ENCODE measurements at places on chromosomes 4 and X. TPM values are rescaled to one million over a fixed set of nuclear protein-coding genes. Genes with fewer than 3 reads are reported as not detected.

DNA sequence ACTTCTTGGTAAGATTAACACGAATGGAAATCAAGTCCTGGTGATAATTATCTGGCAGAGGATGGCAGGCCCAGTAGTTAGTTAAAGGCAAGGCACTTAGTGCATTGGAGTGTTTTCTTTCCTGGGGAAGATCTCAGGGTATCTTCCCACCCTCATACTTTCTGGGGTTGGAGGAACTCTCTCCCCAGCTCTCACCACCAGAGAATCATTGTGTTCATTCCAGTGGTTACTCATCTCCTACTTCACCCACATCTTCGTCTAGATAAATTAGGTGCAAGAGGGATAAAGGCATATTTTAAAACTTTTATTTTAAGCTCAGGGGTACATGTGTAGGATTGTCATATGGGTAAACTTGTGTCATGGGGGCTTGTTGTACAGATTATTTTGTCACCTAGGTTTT, 67.5 kb upstream of the SH3RF1 start:
- H3K27me3 ChIP-seq, result no peaks in the 10 kb centered on the region
- no peaks in the 10 kb centered on the region for H3K36me3 ChIP-seq
- no peaks in the 10 kb centered on the region for H3K4me1 ChIP-seq
- H3K4me3 ChIP-seq, result no peak overlapping the region

USP46 gene
- 27.7 TPM for total RNA-seq

DNA sequence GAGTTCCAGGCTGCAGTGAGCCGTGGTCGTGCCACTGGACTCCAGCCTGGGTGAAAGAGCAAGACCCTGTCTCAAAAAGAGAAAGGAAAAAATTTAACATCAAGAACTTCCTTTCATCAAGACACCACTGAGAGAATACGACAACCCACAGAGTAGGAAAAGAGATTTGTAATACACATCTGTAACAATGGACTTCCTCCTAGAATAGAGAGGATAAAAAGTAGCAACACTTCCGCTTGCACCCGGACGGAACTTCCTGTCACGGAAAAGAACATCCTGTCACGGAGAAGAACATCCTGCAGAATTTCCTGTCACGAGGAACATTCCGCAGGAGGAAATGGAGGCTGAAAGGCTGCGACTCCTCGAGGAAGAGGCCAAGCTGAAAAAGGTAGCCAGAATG, at the start of gene DCAF4L1:
Gene DCAF4L1, plus strand, starts transcription at position 301 of the 400 bp plus-strand sequence. Its CDS starts 37 bp downstream, at position 338.
- H3K27me3 ChIP-seq, result no peaks in the 10 kb centered on the region
- no peak within 1 kb of the TSS for H3K4me3 ChIP-seq
- H3K36me3 ChIP-seq, result no peaks in the 10 kb centered on the region
- H3K27ac ChIP-seq, result no peak within 1 kb of the TSS
- DNase-seq, result no peak
- H3K4me1 ChIP-seq, result no peaks in the 10 kb centered on the region

DNA sequence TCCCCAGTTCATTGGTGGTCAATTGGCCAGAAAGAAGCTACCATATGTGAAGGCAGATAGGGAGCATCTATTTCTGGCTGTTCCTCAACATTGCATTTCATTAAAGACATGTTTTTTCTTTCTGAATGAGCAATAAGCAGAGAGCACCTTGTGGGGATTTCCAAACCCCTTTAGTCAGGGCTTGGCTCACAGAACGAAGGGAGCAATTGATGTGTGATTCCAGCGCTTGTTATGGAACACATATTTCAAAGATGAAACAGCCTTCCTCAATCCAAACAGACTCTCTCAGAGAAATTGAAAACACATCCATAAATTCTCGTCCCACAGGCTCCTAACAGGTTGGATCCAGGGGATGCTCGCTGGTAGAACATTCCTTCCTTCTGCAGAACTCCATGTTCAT, 84.1 kb downstream of the CLCN4 start:
- H3K4me3 ChIP-seq, result no peak overlapping the region
- no peaks in the 10 kb centered on the region for H3K27me3 ChIP-seq
- no peak overlapping the region for H3K27ac ChIP-seq
- DNase-seq, result no peak
- H3K36me3 ChIP-seq, result no peaks in the 10 kb centered on the region

GRCh38 chrX:120499301-120500072, 30.4 kb upstream of the LAMP2 start:
- H3K27me3 ChIP-seq, result no peaks in the 10 kb centered on the region
- H3K4me1 ChIP-seq, result no peaks in the 10 kb centered on the region
- H3K27ac ChIP-seq, result no peak overlapping the region
- H3K4me3 ChIP-seq, result no peak overlapping the region
- no peak for DNase-seq

- no peak overlapping the region for H3K27ac ChIP-seq
- no peak for DNase-seq
- no peaks in the 10 kb centered on the region for H3K4me1 ChIP-seq
- no peaks in the 10 kb centered on the region for H3K36me3 ChIP-seq
- no peaks in the 10 kb centered on the region for H3K27me3 ChIP-seq
- no peak overlapping the region for H3K4me3 ChIP-seq
Observed at GRCh38 chrX:21155916-21156315, 218.3 kb upstream of the CNKSR2 start.

APOOL gene
- total RNA-seq, result 7.1 TPM

DNA sequence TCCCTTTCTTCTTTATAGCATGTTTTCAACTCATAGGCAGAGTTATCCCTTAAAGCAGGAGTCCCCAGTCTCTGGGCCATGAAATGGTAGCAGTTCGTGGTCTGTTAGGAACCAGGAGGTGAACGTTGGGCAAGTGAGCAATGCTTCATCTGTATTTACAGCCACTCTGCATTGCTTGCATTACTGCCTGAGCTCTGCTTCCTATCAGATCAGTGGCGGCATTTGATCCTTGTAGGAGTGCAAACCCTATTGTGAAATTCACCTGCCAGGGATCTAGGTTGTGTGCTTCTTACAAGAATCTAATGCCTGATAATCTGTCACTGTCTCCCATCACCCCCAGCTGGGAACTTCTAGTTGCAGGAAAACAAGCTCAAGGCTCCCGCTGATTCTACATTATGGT, 39.8 kb downstream of the DTHD1 start:
- no peaks in the 10 kb centered on the region for H3K4me1 ChIP-seq
- no peak for DNase-seq
- H3K4me3 ChIP-seq, result no peak overlapping the region
- no peaks in the 10 kb centered on the region for H3K27me3 ChIP-seq

- no peak overlapping the region for H3K27ac ChIP-seq
- H3K4me1 ChIP-seq, result peaks cover 11% of the 10 kb centered on the region
- H3K36me3 ChIP-seq, result no peaks in the 10 kb centered on the region
- DNase-seq, result peak; percentile 69
- no peaks in the 10 kb centered on the region for H3K27me3 ChIP-seq
Observed at GRCh38 chr4:87973283-87974169, 2.0 kb upstream of the SPP1 start.

DNA sequence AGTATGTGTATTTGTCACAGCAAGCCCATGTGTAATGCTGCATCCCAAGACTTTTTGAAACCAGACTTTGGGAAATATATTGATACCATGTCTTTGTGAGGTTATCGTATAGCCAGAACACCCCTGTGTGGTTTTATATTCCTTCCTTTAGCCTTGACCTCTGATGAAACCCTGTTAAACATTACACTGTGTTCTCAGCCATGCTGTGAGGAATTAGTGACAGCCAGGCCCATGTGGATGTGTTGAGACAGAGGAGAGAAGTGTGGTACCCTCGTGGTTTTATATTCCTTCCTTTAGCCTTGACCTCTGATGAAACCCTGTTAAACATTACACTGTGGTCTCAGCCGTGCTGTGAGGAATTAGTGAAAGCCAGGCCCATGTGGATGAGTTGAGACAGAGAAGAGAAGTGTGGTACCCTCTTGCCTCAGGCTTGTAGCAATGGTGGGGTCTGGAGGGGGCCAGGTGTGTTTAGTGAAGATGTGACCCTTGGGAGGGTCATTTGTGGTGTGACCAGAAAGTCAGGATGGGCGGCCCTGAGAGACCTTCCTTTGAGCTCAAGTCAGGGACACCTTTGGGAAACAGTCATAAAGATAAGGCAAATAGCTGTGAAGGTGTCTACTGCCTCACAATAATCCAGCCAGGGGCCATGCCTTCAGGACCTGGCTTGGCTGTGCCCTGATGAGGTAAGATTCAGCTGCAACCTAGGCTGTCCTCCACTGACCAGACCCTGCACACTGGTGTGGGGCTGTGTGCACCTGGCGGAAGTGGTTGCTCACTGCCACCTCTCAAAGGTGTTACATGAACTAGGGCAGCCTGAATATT, 110.0 kb downstream of the IRF2 start:
- no peak for DNase-seq
- no peaks in the 10 kb centered on the region for H3K27me3 ChIP-seq
- no peak overlapping the region for H3K4me3 ChIP-seq
- no peaks in the 10 kb centered on the region for H3K36me3 ChIP-seq

TMPRSS11F gene
- not detected for total RNA-seq

TMSB15B gene
- 30.2 TPM for total RNA-seq

GRCh38 chr4:111781611-111782010, 363.6 kb upstream of the FAM241A start:
- H3K4me1 ChIP-seq, result no peaks in the 10 kb centered on the region
- DNase-seq, result no peak
- H3K4me3 ChIP-seq, result no peak overlapping the region
- no peaks in the 10 kb centered on the region for H3K27me3 ChIP-seq

DNA sequence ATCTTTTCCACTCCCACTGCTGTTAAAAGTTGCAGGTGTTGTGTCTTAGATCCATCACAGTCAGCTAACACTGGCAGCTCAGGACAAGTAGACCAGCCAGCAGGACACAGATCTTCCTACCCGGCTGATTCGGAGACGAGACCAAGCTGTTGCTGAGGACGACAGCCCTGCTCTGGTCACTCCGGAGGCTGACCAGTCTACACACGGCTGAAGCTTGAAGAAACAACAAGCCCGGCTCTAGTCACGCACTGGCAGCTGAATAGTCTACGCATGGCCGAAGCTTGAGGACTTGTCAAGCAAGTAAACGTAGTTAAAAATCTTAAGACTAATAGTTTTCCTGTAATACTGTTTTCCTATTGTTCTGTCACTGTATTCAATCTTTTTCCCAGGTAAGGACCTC, 1.8 kb downstream of the ACOX3 start:
- H3K4me1 ChIP-seq, result peaks cover 40% of the 10 kb centered on the region
- H3K27me3 ChIP-seq, result no peaks in the 10 kb centered on the region
- H3K4me3 ChIP-seq, result no peak overlapping the region
- peak overlapping the region; percentile 76 for H3K27ac ChIP-seq
- no peaks in the 10 kb centered on the region for H3K36me3 ChIP-seq

- no peaks in the 10 kb centered on the region for H3K27me3 ChIP-seq
- H3K4me1 ChIP-seq, result peaks cover 5% of the 10 kb centered on the region
- H3K36me3 ChIP-seq, result no peaks in the 10 kb centered on the region
- no peak overlapping the region for H3K4me3 ChIP-seq
- DNase-seq, result peak; percentile 13
- H3K27ac ChIP-seq, result no peak overlapping the region
Observed at GRCh38 chr4:139028191-139028661, 12.6 kb downstream of the NOCT start.

DNA sequence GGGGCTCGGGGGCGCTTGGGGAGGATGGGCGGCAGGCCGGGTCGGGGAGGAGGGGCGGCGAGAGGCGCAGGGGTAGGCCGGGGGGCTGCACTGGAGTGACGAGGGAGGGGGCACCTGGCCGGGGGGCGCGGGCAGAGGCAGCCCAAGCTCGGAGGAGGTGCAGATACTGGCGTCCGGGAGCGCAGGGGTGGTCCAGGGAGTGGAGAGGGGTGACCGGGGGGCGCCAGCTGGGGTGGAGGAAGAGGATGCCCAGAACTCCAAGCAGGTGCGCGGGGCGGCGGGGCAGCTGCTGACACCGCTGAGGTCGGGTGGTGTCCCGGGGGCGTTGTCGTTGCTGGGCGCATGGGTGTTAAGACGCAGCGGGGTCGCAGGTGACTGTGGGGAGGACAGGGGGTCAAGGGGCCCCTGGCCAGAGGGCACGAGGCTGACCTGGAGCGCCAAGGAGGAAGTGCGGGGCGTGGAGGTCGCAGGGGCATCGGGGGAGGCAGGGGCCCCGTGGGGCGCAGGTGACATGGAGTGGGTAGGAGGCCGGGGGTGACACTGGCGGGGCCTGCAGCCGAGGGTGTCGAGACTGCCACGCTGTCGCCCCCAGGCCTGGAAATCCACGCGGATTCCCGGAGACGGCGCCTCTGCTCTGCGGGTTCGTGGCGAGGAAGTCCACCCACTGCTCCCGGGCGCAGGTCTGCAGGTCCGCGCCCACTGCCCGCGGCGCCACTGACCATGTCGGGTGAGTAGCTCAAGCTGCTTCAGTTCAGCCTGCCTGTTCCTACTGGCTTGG, 928 bp downstream of the GYG2 start:
- no peak overlapping the region for H3K27ac ChIP-seq
- peaks cover 4% of the 10 kb centered on the region for H3K27me3 ChIP-seq
- H3K36me3 ChIP-seq, result no peaks in the 10 kb centered on the region
- peak overlapping the region; percentile 81 for H3K4me3 ChIP-seq
- DNase-seq, result peak; percentile 42
- peaks cover 16% of the 10 kb centered on the region for H3K4me1 ChIP-seq

SEL1L3 gene
- total RNA-seq, result 87.2 TPM

DNA sequence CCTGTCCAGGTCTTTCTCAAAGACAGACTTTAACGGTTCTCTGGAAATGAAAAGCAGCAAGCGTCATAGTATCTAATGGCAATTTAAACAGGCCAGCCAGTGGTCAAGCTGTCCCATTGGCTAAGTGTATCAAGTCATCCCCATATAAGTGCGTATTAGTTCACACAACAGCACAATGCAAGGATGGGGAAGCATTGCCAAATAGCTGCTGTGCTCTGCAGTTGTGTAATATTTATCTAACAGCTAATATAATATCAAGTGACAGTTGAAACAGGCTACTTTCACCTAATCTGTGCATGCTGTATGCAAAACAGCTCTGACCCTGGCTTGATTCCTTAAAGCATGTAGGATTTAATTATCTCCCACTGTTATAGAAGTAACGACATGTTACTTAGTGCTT, 134.8 kb upstream of the PPARGC1A start:
- no peak overlapping the region for H3K27ac ChIP-seq
- no peaks in the 10 kb centered on the region for H3K27me3 ChIP-seq
- no peaks in the 10 kb centered on the region for H3K36me3 ChIP-seq
- H3K4me1 ChIP-seq, result peaks cover 8% of the 10 kb centered on the region
- no peak overlapping the region for H3K4me3 ChIP-seq

DNA sequence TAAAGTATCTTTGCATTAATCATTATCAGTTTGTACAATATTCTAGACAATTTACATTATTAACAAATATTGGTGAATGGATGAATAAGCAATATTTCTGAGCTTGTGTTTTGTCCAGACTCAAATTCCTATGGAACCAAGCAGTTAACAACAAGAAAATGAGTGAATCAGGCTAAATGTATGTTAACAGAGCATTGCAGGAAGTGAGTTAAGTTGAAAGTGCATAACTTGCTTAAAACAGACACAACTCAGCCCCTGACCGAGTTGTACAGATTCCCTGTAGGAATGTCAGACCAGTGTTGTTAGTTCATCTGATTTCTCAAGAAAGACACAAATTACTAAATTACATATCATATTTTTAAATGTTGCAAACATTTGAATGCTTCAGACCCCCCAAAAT, 23.7 kb upstream of the CSN1S1 start:
- H3K27me3 ChIP-seq, result peaks cover 4% of the 10 kb centered on the region
- H3K4me1 ChIP-seq, result no peaks in the 10 kb centered on the region
- no peak overlapping the region for H3K4me3 ChIP-seq
- DNase-seq, result no peak

All from neural progenitor cell (in vitro differentiated cells).